ENCODE measurements at places on chromosomes 6 and 20.
A peak's percentile ranks its signal among the peaks of the same experiment; 100 is the strongest.

DNA sequence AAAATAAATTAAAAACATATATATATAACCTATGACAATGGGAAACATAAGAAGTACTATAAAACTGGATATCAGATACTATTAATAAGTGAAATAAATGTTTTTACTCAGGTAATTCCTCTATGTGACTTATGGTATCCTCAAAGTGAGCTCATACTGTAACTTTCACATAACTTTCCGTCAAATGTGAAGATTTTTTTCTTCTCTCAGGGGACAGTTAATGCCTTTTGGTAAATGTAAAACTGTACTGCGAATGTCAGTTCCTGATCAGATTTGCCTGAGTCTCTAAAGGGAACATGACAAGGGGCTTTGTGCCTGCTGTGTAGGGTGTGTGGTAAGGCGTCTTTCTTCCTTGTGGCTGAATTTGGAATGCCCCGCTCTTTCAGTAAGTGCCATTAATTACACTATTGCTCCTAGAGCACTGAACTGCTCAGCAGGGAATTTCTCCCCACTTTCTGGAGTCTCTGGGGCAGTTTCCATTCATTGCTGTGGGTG lies 271.8 kb downstream of the PRL start:
- no peak for DNase-seq

GRCh38 chr20:19024296-19025035 lies 188.0 kb upstream of the SLC24A3 start:
- no peak for DNase-seq

GRCh38 chr6:158640519-158640918 lies 4.0 kb downstream of the DYNLT1 start:
- no peak for DNase-seq

DNA sequence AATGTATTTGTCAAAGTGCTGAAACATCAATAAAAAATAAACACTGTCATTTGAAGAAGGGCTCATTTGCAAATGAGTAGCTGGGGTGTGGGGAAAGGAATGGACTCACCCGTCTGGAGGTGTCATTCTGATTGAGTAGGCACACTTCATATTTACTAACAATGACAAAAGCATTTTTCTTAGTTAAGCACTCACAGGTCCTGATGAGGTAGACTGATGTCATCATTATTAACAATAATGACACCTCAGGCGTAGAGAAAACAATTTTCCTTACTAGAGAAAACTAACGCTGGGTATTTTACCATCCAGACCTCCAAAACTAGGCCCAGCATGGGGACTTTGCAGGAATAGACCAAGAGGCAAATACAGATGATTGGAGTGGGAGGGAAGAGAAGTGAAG lies 76.0 kb downstream of the UNC5CL start:
- no peak for DNase-seq

GRCh38 chr6:117561128-117561527 lies 41.2 kb downstream of the GOPC start:
- DNase-seq, result no peak

- no peak for DNase-seq
Observed at GRCh38 chr6:152976749-152977148, 6.1 kb downstream of the FBXO5 start.

DNA sequence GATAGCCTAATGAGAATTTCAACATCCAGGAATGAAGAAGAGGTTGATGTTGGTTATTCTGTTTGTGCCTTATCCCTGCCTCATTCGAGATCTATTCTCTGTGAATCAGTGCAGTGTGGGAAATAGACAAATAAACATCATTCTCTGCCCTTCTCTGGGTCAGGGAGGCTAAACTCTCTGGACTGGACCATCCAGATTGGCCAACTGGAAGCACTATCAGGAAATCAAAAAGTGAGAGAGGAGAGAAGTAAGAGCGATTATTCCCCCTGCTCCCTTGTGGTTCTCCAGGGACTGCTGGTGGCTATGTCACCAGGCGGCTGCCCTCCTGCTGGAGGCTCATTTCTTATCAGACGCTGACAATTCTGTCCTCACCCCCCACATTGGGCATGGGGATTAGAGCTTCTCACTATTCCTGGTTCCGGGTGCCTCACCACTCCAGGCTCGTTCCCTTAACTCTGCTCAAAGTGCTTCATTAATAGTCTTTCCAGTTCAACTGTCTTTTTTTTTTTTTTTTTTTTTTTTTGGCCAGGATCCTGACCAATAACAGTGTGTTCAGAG lies 201.7 kb upstream of the RREB1 start:
- DNase-seq, result no peak

GRCh38 chr20:63015662-63016361 lies 9.0 kb upstream of the BHLHE23 start:
- no peak for DNase-seq

- no peak for DNase-seq
Observed at GRCh38 chr6:24603241-24603640, 42.8 kb downstream of the KIAA0319 start.

DNA sequence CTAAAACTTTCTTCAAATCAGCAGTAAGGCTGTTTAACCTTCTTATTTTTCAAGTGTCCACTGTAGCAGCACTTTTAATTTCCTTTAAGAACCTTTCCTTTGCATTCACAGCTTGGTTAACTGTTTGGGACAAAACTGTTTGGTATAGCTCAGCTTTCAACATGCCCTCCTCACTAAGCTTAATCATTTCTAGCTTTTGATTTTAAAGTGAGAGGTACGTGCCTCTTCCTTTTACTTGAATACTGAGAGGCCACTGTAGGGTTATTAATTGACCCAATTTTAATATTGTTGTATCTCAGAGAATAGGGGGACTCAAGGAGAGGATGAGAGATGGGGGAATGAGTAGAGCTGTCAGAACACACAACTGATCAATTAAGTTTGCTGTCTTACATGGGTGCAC lies 129.5 kb upstream of the MMS22L start:
- no peak for DNase-seq

- DNase-seq, result no peak
Observed at GRCh38 chr6:47064274-47064673, 22.1 kb upstream of the ADGRF1 start.

GRCh38 chr6:30781395-30781742 lies 37.0 kb upstream of the IER3 start:
- no peak for DNase-seq

DNA sequence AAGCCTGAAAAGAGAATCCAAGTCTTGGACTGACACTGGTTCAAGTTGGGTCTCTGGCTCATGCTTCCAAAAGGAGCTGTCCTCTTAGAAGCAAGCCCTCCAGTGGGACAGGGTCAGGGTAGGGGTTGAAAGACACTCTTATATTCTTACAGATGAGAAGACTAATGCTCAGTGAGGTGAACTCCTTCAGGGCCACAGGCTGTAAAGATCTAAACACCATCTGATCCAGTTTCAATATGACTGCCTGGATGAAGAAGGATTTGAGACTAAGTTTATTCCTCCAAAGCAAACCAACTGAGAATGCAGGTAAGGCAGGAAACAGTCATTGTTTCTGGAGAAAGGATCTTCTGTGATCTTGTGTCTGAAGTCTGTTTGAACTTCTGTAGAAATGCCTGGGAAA lies 99.0 kb upstream of the TAB2 start:
- DNase-seq, result no peak

DNA sequence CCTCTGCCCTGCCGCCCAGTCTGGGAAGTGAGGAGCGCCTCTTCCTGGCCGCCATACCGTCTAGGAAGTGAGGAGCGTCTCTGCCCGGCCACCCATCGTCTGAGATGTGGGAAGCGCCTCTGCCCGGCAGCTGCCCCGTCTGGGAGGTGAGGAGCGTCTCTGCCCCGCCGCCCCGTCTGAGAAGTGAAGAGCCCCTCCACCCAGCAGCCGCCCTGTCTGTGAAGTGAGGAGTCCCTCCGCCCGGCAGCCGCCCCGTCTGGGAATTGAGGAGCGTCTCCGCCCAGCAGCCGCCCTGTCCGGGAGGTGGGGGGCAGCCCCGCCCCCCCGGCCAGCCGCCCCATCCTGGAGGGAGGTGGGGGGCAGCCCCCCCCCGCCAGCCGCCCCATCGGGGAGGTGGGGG lies 27.8 kb downstream of the SNHG17 start:
- no peak for DNase-seq

- DNase-seq, result no peak
Observed at GRCh38 chr20:47067776-47068175, 173.1 kb downstream of the EYA2 start.

DNA sequence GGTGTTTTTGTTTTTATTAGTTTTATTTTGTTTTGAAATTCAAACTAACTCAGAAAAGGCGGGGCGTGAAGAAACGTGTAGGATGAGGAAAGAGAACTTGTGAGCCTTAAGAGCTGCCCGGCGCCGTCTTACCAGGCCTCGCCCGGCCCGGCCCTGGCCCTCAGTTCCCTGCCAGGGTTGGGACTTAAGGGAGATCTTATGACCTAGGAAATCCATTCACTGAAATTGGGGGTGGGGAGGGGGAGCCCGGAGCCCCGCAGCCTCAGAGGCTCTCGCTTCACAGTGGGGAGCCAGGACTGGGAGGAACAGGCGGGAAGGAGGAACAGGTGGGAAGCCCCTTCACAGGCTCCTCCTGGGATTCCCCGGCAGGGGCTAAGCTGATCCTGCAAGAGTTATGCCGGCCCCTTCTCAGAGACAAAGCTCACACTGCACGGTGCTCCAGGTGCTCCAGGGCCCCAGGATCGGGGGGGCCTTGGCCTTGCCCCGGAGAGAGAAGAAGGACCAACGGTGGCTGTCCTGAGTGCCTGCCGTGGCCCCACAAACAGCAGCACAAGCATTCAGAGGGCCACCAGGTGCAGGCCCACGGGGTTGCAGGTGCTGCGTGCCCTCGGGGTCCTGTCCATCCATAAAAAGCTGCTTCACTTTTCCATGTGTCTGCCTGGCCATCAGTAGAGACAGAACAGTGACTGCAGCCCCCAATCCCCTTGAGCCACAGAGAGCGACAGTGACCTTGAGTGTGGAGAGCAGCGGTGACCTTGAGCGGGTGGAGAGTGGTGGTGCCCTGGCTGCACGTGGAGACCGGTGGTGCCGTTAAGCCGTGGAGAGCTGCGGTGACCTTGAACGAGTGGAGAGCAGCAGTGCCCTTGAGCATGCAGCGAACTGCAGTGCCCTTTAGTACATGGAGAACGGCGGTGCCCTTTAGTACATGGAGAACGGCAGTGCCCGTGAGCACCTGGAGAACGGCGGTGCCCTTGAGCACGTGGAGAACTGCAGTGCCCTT lies 152.7 kb downstream of the DLL1 start:
- no peak for DNase-seq

GRCh38 chr20:37336369-37337207 lies 9.4 kb upstream of the SRC start:
- peak; percentile 41 for DNase-seq

DNA sequence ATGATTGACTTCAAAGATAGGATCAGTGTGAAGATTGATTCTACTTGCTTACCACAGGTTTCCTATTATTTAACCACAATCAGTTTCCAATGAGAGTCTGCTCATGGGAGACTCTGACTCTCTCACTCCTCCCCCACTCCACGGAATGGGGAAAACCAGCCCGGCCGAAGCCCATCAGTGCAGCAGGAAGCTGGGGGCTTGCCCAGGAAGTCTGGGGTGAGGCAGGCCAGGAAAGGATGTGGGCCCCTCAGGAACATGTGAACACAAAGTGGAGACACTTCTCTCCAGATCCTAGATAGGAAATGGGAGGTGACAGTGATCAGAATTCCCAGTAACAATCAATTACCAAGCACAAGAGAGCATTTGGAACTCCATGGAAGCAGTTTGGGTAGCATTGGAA lies 144.2 kb downstream of the TTLL2 start:
- DNase-seq, result no peak

- DNase-seq, result no peak
Observed at GRCh38 chr6:81766482-81767069, 14.1 kb upstream of the TENT5A start.

DNA sequence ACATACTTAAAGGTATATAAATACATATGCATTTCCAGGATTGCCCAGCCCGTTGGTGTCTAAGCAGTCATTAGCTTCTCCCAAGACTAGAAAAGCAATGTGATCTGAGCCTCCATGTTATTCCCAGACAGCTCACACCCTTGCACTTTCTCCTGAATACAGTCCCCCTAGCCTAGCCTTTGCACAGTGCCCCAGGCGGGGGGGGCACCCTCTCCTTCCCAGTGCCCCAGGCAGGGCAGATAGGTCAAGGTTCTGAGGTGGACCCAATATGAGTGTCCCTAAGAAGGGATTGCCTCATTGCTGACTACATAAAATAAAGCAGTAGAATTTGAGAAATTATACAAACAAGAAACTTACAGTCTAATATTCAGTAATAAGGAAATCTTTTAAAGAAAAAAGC lies 15.4 kb upstream of the GNRH2 start:
- DNase-seq, result no peak

GRCh38 chr20:61930776-61931475 lies 134.8 kb downstream of the TAF4 start:
- DNase-seq, result no peak

DNA sequence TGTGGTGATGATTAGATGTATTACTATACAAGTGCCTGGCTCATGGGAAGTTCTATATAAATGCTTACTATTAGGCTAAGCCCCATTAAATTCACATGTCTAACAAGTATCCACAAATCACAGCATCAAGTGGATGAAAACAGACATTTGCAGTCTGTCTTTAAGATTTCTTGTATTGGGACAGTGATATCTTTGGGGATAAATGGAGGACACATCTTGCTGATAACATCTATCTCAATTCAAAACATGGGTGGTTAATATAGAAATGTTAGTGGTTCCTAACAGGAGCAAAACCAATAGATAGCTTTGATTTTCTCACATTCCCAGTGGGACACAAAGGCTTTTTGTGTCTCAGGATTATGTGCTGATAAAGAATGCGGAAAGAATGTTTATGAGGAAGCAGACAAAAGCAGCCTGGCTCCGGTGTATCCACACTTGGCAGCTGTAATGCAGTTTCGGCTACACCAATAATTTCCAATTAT lies 29.3 kb downstream of the PTPRK start:
- no peak for DNase-seq

- DNase-seq, result no peak
Observed at GRCh38 chr20:54131675-54132611, 41.8 kb downstream of the CYP24A1 start.

DNA sequence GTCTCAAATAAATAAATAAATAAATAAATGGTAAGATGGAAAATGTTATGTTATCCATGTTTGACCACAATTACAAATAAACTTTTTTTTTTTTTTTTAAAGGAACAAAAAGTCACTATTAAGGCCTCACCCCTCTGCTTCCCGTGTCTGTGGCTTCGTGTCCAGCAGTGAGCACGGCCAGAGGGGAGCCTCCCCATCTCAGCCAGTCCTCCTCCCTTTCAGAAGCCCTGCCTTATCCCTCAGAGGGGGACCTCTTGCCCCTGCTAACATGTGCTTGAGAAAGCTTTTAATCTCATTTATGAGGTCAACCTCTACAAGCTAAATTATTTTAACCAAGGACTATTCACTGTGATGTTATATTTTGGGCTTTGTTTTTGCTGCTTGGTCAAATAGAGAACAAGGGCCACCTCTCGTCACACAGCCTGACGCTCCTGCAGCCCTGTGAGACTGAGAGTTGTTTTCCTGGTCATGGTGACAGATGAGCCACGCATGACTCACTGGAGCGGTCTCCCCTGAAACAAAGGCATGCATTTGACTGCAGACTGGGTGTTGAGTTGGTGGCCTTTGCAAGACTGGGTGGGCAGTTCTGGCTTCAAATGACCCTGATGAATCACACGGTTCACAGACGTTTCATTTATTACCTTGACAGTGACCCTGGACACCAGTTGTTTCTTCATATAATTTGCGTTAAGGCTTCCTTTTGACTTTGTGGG lies 131.8 kb downstream of the TIAM2 start:
- peak; percentile 26 for DNase-seq
